ENCODE measurements at places on chromosomes 2 and 18. TPM values are rescaled to one million over a fixed set of nuclear protein-coding genes. Genes with fewer than 3 reads are reported as not detected.

DNA sequence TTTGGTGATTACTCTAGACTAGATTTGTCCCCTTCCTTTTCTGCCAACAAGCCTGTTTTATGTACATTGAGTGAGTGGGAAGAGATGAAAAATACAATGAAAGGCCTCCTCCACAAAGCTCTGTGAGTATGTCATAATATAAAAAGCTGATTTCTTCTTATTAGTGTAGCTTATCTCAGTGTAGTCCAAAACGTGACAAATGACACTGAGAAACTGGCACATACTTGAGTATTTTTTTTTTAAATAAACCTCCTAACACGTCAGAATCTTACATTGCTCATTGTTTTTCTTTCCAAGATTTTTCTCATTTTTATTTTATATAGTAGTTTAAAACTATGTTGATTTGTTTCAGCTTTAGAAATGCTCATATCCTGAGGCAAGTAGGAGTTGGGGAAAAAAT lies 17.9 kb upstream of the FIGN start:
- no peak overlapping the region for H3K4me3 ChIP-seq
- H3K4me1 ChIP-seq: no peaks in the 10 kb centered on the region
- no peaks in the 10 kb centered on the region for H3K27me3 ChIP-seq

DNA sequence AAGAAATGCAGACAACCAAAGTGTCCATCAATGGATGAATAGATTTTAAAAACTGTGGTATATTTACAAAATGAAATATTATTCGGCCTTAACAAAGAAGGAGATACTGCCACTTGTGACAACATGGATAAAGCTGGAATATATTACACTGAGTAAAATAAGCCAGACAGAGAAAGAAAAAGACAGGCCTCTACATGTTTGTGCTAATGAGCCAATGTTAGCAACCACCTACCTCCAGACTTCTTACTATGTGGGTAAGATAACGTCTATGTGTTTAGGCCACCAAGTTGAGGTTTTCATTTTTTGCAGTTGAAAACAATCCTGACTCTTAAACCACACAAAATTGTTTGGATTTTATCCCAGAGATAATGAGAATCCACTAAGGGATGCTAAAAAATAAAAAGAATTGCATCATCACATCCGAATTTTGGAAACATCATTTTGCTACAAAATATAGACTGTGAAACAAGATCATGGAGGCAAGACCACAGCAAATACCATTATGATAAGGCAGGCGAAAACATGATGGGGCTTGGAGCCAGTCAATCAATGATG lies 47.0 kb downstream of the EVA1A start:
- H3K36me3 ChIP-seq: no peaks in the 10 kb centered on the region
- no peak overlapping the region for H3K4me3 ChIP-seq
- no peak overlapping the region for H3K27ac ChIP-seq
- H3K27me3 ChIP-seq: no peaks in the 10 kb centered on the region

DNA sequence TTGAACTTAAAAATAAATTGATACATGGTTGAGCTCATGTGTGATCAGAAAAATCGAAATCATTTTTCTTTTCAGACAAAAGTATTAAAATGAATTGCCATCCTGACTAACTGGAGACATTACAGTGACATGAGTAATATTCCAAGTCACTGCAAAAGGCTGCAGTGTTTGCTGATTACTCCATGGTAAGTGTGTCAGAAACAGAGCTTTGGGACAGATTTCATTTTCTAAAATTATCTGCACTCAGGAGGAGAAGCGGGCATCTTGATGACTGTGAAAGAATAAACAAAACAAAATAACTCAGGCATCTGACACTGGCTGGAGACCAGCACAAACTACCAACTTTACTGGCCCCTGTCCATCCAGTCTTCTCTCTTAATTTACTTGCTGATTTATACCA lies 312.3 kb upstream of the PIK3C3 start:
- no peak for DNase-seq
- H3K4me3 ChIP-seq: no peak overlapping the region
- H3K4me1 ChIP-seq: no peaks in the 10 kb centered on the region
- no peaks in the 10 kb centered on the region for H3K36me3 ChIP-seq

DNA sequence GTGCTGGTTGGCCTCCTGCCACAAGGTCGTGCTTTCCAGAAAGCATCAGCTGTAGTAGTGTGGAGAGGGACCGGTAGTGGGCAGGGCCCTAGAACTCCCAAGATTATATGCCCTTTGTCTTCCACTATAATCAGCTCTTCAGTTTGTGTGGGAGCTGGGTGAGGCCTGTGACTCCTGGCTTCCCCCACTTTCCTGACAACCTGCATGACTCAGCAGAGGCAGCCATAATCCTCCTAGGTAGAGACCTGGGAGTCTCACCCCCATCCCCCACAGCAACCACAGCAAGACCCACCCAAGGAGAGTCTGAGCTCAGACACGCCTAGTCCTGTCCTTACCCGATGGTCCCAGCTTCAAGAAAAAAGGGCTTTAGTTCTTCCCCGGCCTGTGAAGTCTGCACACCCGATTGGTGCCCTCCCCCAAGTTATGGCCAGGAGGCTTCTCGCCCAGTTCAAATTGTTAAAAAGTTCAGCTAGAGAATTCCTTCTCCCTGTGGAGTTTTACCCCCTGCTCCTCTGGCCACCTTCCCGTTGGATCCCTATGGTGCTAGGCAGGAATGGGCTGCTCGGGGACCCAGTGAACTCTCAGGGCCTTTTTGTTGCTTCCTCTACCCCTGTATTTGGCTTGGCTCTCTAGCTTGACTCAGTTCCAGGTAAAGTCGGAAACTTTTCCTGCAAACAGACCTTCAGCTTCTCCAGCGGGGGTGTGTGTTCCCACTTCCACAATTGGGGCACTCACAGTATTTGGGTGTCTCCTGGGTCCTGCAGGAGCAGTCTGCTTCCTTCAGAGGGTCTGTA lies 57.8 kb upstream of the FAM237A start:
- H3K4me1 ChIP-seq: no peaks in the 10 kb centered on the region
- H3K27me3 ChIP-seq: no peaks in the 10 kb centered on the region
- no peak overlapping the region for H3K4me3 ChIP-seq
- peaks cover 5% of the 10 kb centered on the region for H3K36me3 ChIP-seq

GRCh38 chr18:46001074-46001473 lies 33.9 kb upstream of the EPG5 start:
- H3K27me3 ChIP-seq: no peaks in the 10 kb centered on the region
- no peaks in the 10 kb centered on the region for H3K4me1 ChIP-seq
- no peak overlapping the region for H3K27ac ChIP-seq
- no peak for DNase-seq

- no peaks in the 10 kb centered on the region for H3K36me3 ChIP-seq
- no peaks in the 10 kb centered on the region for H3K4me1 ChIP-seq
- H3K27me3 ChIP-seq: no peaks in the 10 kb centered on the region
- no peak for DNase-seq
- no peak overlapping the region for H3K27ac ChIP-seq
- no peak overlapping the region for H3K4me3 ChIP-seq
Observed at GRCh38 chr2:198571393-198571792, 767.0 kb downstream of the PLCL1 start.

DNA sequence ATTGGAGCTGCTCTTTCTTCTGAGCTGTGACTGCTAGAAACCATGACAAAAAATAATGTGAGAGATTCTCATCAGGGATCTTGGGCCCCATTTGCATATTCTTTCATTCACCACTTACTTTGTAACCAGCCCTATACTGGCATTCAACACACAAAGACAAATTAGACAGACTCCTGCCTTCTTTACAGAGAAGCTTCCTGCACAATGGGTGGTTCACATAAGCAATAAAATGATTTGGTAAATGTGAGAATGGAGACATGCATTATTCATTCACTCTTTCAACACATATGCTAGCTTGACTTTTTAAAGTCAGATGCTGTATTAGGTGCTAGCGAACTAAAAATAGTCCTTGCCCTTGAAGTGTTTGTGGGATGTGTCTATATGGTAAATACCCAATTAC lies 174.4 kb downstream of the NCKAP5 start:
- no peaks in the 10 kb centered on the region for H3K4me1 ChIP-seq
- H3K27ac ChIP-seq: no peak overlapping the region
- no peaks in the 10 kb centered on the region for H3K36me3 ChIP-seq
- DNase-seq: no peak
- no peak overlapping the region for H3K4me3 ChIP-seq
- no peaks in the 10 kb centered on the region for H3K27me3 ChIP-seq

GRCh38 chr2:60882971-60883753 lies 1.8 kb downstream of the REL start:
- H3K27ac ChIP-seq: no peak overlapping the region
- peak; percentile 15 for DNase-seq
- H3K36me3 ChIP-seq: no peaks in the 10 kb centered on the region
- H3K4me1 ChIP-seq: no peaks in the 10 kb centered on the region
- peak overlapping the region; percentile 98 for H3K4me3 ChIP-seq
- H3K27me3 ChIP-seq: no peaks in the 10 kb centered on the region

Gene CSRNP3
- 2.4 TPM for total RNA-seq

Gene RNU2-63P
- total RNA-seq: not detected

Gene RNF125
- 0.41 TPM for total RNA-seq

Gene SCN7A
- total RNA-seq: 0.18 TPM

Gene SKA1
- total RNA-seq: 49.9 TPM

Gene CHRND
- total RNA-seq: 91.0 TPM

Gene CIB4
- total RNA-seq: not detected

Gene MYO5B
- 39.1 TPM for total RNA-seq

Gene IL1F10
- total RNA-seq: not detected

Gene EFEMP1
- total RNA-seq: 0.06 TPM
